ENCODE measurements at places on chromosomes 6 and 20. TPM values are rescaled to one million over a fixed set of nuclear protein-coding genes. Genes with fewer than 3 reads are reported as not detected.

DNA sequence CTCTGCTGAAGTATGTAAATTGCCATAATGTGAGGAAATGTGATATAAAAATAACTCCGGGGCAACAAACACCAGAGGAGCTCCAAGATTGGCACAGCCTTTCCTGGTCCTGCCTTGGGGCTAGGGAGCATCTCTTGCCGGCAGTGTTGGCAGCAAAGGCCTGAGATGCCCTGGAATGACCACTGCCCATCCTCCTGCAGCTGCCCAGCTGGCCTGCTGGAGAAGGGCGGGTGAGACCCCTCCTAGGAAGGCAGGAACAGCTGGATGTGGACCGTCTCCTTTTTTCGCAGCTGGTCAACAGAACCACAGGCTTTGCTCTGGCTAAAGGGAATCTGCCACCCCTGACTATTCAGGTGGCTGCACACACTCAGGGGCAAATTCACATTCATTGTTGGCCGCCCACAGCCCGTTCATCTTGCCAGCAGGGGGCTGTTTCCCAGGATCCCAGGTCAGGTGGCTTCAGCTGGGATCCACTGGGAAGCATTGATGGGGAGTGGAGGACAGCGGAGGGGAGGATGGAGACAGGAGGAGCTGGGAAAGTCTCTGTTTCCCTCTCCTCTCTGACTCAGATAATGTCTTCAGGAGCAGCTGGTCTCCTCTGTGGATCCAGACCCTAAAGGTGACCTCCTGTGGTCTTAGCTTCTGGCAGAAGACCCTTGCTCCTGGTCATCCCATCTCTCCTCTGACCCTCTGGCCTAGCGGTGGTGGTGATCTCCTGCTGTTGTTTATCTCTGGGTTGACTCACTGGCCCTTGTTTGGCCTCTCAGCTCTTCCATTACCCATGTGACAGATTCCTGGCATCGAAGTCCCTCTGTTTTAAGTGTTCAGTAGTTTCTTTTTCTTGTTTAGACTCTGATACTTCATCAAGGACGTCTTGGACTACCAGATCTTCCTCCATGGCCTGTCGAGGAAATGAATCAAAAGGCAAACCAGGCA lies 336.7 kb downstream of the DHX35 start:
- DNase-seq, result no peak

DNA sequence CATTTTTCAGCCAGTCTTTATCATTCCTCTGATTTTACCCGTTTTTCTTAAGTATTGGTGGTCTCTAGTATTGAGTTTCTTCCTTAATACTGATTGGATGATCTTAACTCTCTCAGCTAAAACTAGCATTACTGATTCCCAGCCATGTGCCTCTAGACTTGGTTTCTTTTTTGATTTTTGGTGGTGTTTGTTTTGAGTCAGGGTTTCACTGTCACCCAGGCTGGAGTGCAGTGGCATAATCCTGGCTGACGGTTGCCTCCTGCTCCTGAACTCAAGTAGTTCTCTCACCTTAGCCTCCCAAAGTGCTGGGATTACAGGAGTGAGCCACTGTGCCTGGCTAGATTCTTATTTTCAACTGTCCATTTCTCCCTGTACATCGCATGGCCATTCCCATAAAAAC lies 24.9 kb downstream of the DPPA5 start:
- no peak for DNase-seq

GPR6 gene
- 0.27 TPM for total RNA-seq

DNA sequence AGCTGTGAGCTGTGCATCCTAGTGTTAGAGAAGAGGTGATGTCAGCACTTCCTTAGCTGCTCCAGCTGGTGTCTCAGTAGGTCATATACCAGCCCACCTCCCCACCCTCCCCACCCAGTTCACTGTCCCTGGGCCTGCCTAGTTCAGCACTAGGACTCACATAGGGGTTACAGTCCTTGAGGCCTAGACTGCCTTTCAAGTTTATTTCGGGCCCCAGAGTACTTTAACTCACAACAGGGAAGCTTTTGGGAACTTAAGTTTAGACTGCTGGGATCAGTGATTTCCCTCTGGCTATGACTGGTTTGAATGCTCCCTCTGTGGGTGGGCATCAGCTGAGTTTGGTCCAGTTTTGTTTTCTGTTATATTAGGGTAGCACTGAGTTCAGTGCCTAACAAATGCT lies 139.2 kb upstream of the MMS22L start:
- no peak for DNase-seq

DNA sequence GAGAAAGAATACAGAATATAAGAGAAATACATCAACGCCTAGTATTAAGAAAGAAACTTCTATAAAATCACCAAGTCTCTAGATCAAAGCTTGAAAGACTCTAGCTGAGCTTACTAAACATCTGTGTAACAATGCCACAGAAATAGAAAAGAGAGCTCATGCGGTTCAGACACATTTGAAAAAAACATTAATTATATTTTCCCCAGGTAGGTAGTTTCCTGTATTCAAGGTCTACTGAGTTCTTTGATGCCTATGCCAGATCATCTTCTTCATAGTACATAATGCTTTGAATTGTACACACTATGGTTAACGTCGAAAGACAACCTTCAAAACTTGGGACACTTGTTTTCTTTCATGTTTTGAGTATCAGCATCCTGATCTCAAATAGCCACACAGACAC lies 11.3 kb downstream of the MOXD1 start:
- no peak for DNase-seq

PHACTR1 gene
- 35.8 TPM for total RNA-seq

GRCh38 chr6:117617210-117618035 lies 15.1 kb upstream of the GOPC start:
- no peak for DNase-seq

CST1 gene
- not detected for total RNA-seq

DNA sequence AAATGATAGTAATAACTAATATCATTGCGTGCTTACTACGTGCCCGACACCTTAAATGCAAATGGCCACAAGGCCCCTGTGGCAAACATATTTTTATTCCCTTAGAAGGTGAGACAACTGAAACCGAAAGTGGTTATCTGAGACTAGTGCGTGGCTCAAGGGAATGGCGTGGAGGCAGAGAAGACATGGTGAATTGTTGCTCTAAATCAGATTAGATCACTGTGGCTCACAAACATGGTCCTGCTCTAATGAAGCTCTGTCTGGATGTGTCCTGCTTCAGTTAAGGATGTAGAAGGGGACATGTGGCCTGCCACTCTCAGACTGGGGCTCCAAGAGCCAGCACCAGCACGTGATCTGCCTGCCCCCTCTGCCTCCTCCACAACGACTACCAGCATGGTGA lies 124.2 kb upstream of the GMDS start:
- DNase-seq, result no peak

- no peak for DNase-seq
Observed at GRCh38 chr20:48629069-48629959, 198.5 kb downstream of the PREX1 start.

DNA sequence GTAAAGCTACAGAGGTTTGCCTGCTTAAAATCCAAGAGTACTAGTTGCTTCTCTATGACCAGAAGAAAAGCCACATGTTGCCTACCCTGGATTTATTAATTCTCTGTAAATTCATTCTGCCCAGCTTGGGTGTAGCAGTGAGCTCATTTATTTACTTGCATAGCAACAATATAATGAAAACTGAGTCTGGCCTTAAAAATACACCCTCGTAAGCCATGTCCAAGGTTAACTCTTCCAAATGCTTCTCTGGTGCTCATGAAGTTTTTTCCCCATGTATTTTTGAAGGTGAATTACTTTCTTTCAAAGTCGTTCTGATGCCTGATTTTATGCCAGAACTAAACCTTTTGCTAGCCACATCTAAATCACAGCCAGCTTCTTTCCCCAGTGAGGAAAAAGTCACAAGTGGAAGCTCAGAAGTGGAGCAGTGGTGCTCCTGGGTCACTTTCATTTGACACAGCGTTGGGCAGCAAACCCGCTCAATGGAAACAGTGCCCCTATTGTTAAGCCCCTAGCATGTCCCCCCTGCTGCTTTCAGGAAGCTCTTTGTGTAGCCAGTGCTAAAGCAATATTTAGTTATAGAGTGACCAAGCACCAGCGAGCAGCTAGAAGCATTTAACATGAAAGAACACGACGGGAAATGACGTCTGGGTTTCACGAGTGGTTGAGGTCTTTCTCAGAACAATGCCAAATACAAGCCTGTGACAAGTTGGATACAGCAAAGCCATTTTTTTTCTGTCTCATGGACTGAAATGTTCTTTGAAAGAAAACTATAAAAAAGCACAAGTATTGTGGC lies 29.8 kb downstream of the NEDD9 start:
- no peak for DNase-seq

GRCh38 chr6:40720375-40720748 lies 133.2 kb upstream of the LRFN2 start:
- DNase-seq, result no peak

GRCh38 chr6:127684501-127684900 lies 107.5 kb downstream of the C6orf58 start:
- no peak for DNase-seq

- DNase-seq, result no peak
Observed at GRCh38 chr20:61605862-61606557, 353.9 kb downstream of the CDH4 start.

TSBP1 gene
- total RNA-seq, result not detected

GRCh38 chr6:138296786-138297185 lies 78.5 kb upstream of the PBOV1 start:
- no peak for DNase-seq

- no peak for DNase-seq
Observed at GRCh38 chr6:94468830-94469229, 1049.5 kb upstream of the EPHA7 start.

Data from cerebellum (tissue), 4 donors.